Stomach (tissue), 19 donors: ENCODE measurements at places on chromosomes 12 and 14. TPM values are rescaled to one million over a fixed set of nuclear protein-coding genes. Genes with fewer than 3 reads are reported as not detected.

PIWIL1 gene
- total RNA-seq: not detected

LIN7A gene
- total RNA-seq: 3.0 TPM

PMEL gene
- total RNA-seq: 0.72 TPM

EIF2S3B gene
- 3.2 TPM for total RNA-seq

SCNN1A gene
- total RNA-seq: 63.3 TPM

SYNDIG1L gene
- total RNA-seq: not detected

PAH gene
- not detected for total RNA-seq

CLEC4A gene
- total RNA-seq: not detected

DNA sequence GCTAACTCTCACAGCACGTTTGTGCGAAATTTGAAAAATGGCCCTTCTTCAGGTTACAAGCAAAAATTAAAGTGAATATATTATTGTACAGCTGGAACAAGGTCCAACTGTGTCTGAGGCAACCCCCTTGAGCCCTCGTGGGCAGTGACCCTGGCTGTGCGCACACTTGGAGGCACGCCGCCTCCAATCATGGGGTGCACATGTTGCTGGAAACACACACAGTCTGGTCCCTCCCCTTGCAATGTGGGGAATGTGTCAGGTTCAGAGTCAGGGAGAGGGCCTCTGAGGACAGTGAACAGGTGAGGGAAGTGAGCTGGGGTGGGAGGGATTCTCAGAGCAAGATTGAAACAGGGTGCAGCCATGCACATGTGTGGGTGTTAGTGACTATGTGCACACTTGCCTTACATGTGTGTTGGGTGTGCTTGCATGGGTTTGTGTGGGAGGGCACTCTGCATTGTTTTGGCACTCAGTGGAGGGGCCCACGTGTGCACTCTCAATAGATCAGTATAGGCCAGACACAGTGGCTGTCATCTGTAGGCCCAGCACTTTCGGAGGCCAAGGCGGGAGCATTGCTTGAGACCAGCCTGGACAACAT lies 9.6 kb downstream of the TSPAN9 start:
- H3K4me1 ChIP-seq: peaks cover 59% of the 10 kb centered on the region
- H3K36me3 ChIP-seq: peaks cover 7% of the 10 kb centered on the region
- H3K27ac ChIP-seq: no peak overlapping the region
- H3K27me3 ChIP-seq: no peaks in the 10 kb centered on the region

GRCh38 chr12:108236366-108236765 lies 102.7 kb downstream of the CMKLR1 start:
- no peak overlapping the region for H3K4me3 ChIP-seq
- H3K36me3 ChIP-seq: no peaks in the 10 kb centered on the region
- H3K27ac ChIP-seq: no peak overlapping the region
- no peak for DNase-seq

DNA sequence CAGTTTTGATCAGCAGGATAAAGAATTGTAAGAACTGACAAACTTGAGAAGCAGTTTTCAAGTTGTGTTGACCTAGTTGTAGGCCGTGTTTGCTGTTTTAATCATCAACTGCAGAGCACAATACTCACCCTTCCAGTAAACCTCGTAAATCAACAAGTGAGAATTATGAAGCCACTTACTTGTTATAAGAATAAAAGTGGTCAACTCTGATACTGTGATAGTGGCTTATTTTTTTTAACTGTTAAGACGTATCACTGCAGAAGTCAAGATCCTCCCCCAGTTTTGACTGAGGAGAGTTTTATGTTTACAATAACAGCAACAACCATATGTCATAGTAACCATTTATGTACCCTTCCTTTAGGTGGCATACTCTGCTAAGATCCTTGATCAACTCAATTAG lies 100.8 kb upstream of the DACT1 start:
- no peaks in the 10 kb centered on the region for H3K4me1 ChIP-seq
- peak; percentile 24 for DNase-seq
- no peak overlapping the region for H3K27ac ChIP-seq
- H3K4me3 ChIP-seq: no peak overlapping the region
- H3K36me3 ChIP-seq: no peaks in the 10 kb centered on the region

GRCh38 chr14:66649498-66649897 lies 141.6 kb downstream of the GPHN start:
- H3K27ac ChIP-seq: no peak overlapping the region
- peak; percentile 30 for DNase-seq
- H3K4me1 ChIP-seq: no peaks in the 10 kb centered on the region
- no peaks in the 10 kb centered on the region for H3K36me3 ChIP-seq

GRCh38 chr12:2561367-2561766 lies 233.4 kb upstream of the FKBP4 start:
- no peaks in the 10 kb centered on the region for H3K27me3 ChIP-seq
- H3K36me3 ChIP-seq: peaks cover 24% of the 10 kb centered on the region

GRCh38 chr14:22106700-22107697 lies 433.4 kb upstream of the OR4E1 start:
- no peak overlapping the region for H3K4me3 ChIP-seq
- no peaks in the 10 kb centered on the region for H3K4me1 ChIP-seq
- no peak overlapping the region for H3K27ac ChIP-seq

GRCh38 chr12:121095544-121096198 lies 37.0 kb upstream of the P2RX7 start:
- H3K27ac ChIP-seq: no peak overlapping the region
- H3K4me1 ChIP-seq: peaks cover 15% of the 10 kb centered on the region
- H3K4me3 ChIP-seq: peak overlapping the region; percentile 24
- DNase-seq: peak; percentile 78
- H3K36me3 ChIP-seq: no peaks in the 10 kb centered on the region

- H3K27me3 ChIP-seq: no peaks in the 10 kb centered on the region
- H3K36me3 ChIP-seq: no peaks in the 10 kb centered on the region
- H3K4me1 ChIP-seq: no peaks in the 10 kb centered on the region
- no peak overlapping the region for H3K27ac ChIP-seq
Observed at GRCh38 chr12:63893170-63893569, 48.7 kb downstream of the SRGAP1 start.

DNA sequence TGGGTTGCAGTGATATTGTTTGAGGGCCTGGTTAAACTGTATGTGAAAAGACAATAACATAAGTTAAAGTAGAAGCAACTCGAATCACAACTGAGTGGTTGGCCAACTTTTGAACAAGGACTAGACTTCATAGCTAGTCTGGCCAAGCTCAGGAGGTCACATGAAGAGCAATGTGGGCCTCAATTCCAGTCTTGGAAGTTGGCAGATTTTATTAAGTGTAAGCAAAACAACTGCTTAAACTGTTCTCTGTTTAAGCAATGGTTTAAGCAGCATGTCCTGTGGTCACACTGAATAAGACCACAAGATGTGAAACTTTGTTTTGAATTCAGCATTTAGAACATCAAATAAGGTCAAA lies 100.4 kb downstream of the TMTC3 start:
- H3K36me3 ChIP-seq: no peaks in the 10 kb centered on the region
- no peak overlapping the region for H3K27ac ChIP-seq
- DNase-seq: no peak
- no peak overlapping the region for H3K4me3 ChIP-seq

DNA sequence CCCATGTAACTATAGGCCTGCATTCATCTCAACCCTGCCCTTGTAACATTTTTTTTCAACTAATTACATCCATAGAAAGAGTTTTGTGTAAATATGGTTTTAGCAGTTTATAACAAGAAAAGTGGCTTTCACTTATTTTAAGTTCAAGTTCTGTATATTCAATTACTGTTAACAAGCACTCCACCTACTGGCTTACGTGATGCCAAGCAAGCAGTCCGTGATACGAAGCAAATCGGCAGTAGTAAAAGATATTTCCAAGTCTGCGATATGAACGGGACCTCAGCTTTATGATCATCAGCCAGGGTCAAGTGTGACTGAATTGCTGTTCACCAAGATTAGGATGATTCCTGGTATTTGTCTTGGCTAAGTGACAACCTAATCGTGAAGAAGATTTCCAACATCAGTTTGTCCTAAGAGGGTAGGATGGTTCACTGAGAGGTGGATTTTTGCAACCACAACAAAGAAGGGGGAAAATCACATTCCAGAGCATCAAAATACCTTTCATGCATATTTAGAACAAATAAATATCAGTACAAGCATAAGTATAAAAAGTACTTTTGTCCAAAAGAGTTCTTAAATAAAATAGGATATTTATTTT lies 456.2 kb downstream of the FOXG1 start:
- H3K27ac ChIP-seq: no peak overlapping the region
- H3K4me3 ChIP-seq: no peak overlapping the region
- DNase-seq: no peak
- H3K4me1 ChIP-seq: no peaks in the 10 kb centered on the region

DNA sequence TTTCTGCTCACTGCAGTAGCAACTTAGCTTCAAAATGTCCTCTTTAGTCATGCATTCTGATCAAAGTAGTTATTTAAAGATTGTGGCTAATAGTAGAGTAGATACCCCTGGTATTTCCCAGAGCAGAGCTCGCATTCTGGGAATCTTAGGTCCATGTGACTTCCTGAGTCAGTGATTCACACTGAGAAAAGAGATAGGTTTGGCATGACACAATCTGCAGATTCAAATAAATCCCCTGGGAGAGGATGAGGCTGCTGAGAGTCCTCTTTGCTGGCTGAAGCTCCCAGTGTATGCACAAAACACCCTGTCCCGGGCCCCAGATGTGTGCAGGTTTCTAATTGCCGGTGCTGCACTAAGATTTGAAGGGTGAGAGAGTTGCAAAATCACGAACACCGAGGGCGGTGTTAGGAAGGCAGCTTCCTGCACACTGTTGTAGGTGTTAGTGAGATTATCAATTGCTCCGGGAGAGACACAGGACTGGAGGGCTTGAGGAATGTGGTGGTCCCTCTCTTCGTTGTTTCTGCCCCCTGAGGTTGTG lies 233.2 kb downstream of the NRXN3 start:
- no peak overlapping the region for H3K4me3 ChIP-seq
- peaks cover 9% of the 10 kb centered on the region for H3K27me3 ChIP-seq
- H3K36me3 ChIP-seq: no peaks in the 10 kb centered on the region
- no peak for DNase-seq

DNA sequence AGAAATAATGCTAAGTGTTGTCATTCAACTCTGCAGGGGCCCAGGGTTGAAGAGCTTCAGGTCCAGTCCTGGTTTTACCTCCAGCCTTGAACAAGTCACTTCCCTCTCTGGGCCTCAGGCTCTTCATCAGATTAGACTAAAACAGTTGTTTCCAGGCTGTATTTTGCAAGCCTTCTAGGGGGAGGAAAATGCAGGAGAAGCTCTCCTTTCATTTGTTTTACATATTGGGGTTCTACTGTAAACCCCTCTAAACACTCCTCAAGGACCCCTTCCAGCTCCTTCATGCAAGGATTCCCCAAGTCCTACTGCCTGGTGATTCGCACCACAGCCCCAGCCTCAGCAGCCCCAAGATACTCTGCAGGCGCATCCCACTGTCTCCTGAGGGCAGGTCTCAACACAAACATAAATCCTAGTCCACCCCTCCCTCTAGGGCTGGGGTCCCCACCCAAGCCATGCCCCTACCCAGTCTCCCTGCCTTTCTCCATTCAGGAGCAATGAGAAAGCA lies 2.7 kb downstream of the SDR9C7 start:
- no peaks in the 10 kb centered on the region for H3K36me3 ChIP-seq
- no peak overlapping the region for H3K4me3 ChIP-seq
- DNase-seq: peak; percentile 76
- H3K27me3 ChIP-seq: no peaks in the 10 kb centered on the region

DNA sequence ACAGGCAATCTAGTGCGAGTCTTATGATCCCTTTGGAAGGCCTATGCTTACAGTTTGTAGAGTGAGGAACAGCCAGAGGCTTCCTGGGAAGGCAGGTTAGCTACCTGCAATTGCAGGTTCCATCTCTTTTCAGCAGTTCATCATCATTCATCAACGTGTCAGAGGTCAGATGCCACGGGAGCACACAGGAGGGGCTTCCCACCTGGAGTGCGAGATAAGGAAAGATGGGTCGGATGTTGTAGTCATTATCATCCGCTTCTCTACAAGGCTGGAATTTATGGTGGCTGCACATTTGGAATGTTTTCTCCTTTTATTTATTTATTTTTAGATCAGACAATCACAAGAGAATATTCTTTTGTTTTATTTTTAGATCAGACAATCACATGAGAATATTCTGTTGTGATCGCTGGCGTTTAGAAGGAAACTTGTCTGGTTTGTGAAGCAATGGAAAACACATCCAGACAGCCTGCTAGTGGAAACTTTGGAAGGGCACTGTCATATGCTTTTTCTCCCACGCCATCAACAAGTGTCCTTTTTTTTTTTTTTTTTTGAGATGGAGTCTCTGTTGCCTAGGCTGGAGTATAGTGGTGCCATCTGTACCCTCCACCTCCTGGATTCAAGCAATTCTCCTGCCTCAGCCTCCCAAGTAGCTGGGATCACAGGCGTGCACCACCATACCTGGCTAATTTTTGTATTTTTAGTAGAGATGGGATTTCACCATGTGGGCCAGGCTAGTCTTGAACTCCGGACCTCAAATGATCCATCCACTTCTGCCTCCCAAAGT lies 1.9 kb upstream of the BICD1 start:
- H3K4me1 ChIP-seq: peaks cover 12% of the 10 kb centered on the region
- H3K27ac ChIP-seq: no peak overlapping the region
- no peak for DNase-seq
- no peaks in the 10 kb centered on the region for H3K27me3 ChIP-seq

DNA sequence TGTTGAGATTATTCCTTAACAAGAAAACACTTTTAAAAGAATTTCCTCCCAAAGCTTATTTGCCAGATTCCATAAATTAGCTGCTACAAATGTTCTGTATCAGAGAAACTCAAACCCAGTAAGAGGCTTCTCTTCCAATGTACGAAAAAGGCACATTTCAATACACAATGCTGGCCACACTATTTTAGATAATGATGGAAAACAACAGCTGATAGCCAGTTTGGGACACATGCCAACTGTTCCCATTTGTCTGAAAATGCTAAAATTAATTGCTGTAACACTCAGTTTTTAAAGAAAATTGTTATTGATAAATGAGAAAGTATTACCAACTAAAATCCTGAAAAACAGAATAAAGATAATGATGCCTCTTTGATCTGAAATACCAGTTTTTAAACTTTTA lies 4.4 kb downstream of the CFL2 start:
- no peak overlapping the region for H3K4me3 ChIP-seq

- no peaks in the 10 kb centered on the region for H3K4me1 ChIP-seq
- no peak overlapping the region for H3K27ac ChIP-seq
Observed at GRCh38 chr14:82067221-82067875, 533.7 kb upstream of the SEL1L start.

- H3K4me1 ChIP-seq: peaks cover 6% of the 10 kb centered on the region
- DNase-seq: no peak
Observed at GRCh38 chr14:91573528-91573893, 63.4 kb upstream of the PPP4R3A start.

- no peaks in the 10 kb centered on the region for H3K36me3 ChIP-seq
- H3K27ac ChIP-seq: no peak overlapping the region
- no peaks in the 10 kb centered on the region for H3K4me1 ChIP-seq
- no peak for DNase-seq
- H3K4me3 ChIP-seq: no peak overlapping the region
Observed at GRCh38 chr14:44854114-44854513, 107.6 kb downstream of the KLHL28 start.

DNA sequence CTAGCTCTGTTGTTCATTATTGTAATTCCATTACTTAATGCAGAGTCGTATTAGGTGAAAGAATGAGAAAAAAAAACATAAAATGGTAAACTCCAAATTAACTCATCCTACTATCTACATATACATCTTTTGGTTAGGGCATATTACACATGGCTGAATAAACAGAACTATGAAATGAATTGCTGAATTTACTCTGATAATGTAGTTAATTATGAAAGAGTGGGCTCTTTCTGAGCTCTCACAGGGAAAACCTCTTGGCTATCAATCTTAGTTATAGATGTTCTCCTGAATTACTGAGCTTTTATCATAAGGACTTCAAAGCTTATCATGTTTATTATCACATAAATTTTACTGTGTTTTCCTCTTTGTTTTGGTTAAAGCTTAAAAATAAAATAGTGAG lies 798.5 kb upstream of the MDGA2 start:
- no peak overlapping the region for H3K27ac ChIP-seq
- no peaks in the 10 kb centered on the region for H3K4me1 ChIP-seq
- H3K36me3 ChIP-seq: no peaks in the 10 kb centered on the region
- no peaks in the 10 kb centered on the region for H3K27me3 ChIP-seq
- DNase-seq: no peak
